HepG2 (cell line): ENCODE measurements at places on chromosomes 7 and 10.

- DNase-seq, result peak; percentile 57
Measured at GRCh38 chr7:47100817-47101435, 481.0 kb downstream of the TNS3 start.

- DNase-seq, result no peak
Measured at GRCh38 chr7:135740889-135741288, 7.7 kb downstream of the FAM180A start.

- DNase-seq, result no peak
Measured at GRCh38 chr7:116334555-116334954, 124.2 kb downstream of the TES start.

GRCh38 chr10:62266611-62267010, 2.0 kb downstream of the RTKN2 start:
- no peak for DNase-seq

- no peak for DNase-seq
Measured at GRCh38 chr10:129413024-129413423, 54.0 kb upstream of the MGMT start.

- peak; percentile 5 for DNase-seq
Measured at GRCh38 chr10:89853781-89854191, 152.4 kb downstream of the KIF20B start.

- DNase-seq, result no peak
Measured at GRCh38 chr10:84762754-84763394, 434.5 kb downstream of the CCSER2 start.

DNA sequence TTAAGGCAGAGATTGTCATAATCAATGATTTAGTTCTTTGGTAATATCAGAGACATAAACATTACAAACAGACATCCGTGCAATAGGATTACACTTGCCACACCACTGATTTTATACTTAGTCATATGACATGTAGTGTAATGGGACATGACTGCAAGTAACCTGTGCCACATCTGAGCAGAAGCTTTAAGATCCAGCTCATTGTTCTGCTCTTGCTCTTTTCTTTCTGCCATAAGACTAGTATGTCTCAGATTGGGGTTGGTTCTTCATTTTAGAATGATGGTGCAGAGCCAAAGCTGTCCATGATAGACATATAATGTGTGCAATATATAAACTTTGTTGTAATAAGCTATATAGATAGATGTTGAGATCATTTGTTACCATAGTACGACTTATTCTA, 119.7 kb upstream of the SEMA3A start:
- DNase-seq, result no peak

- no peak for DNase-seq
Measured at GRCh38 chr7:71665716-71666115, 533.8 kb downstream of the GALNT17 start.

GRCh38 chr7:763762-764161, 36.7 kb upstream of the PRKAR1B start:
- no peak for DNase-seq

- no peak for DNase-seq
Measured at GRCh38 chr7:36154255-36155212, 1.5 kb downstream of the EEPD1 start.

DNA sequence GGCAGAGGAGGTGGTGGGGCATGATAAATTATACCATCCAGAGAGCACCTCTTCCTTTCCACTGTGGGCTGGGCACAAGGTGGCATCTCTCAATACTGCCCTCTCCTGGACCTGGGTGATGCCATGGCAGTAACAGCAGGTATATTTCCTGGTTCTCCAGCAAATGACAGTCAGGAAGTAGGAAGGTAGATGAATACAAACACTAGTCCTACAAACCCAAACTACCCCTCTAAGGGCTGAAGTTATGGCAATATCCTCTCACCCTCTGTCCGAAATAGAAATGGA, 1004.9 kb downstream of the KCNMA1 start:
- DNase-seq, result no peak

DNA sequence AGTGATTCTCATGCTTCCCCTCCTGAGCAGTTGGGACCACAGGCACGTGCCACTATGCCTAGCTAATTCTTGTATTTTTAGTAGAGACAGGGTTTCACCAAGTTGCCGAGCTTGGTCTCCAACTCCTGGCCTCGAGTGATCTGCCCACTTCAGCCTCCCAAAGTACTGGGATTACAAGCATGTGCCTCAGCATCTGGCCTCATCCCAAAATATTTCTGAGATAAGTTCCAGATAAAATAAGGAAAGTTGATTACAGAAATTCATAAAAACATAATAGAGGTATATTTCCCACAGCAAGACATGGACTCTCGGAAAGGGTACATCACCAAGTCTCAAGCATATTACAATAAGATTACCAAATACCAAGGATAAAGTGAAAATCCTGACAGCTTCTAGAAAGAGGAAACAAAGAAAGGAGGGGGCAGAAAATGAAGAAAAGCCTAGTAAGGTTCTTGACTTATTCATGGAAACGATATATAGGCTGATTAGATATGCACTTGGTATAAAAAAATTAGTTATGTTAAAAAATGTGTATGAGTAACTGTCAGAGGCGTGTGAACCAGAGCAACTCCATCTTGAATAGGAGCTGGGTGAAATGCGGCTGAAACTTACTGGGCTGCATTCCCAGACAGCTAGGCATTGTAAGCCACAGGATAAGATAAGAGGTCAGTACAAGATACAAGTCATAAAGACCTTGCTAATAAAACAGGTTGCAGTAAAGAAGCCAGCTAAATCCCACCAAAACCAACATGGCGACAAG, 35.0 kb downstream of the IQUB start:
- no peak for DNase-seq

GRCh38 chr10:131650169-131650705, 250.6 kb upstream of the PPP2R2D start:
- no peak for DNase-seq
